ENCODE measurements at places on chromosomes 16 and 17. TPM values are rescaled to one million over a fixed set of nuclear protein-coding genes. Genes with fewer than 3 reads are reported as not detected.

ALDH3A1 gene
- not detected for total RNA-seq

TNK1 gene
- total RNA-seq: 1.2 TPM

EFCAB5 gene
- 0.59 TPM for total RNA-seq

RAB26 gene
- total RNA-seq: 3.0 TPM

NEUROD2 gene
- not detected for total RNA-seq

ECI1 gene
- total RNA-seq: 22.4 TPM

CX3CL1 gene
- under 0.01 TPM for total RNA-seq

GP1BA gene
- total RNA-seq: not detected

CIITA gene
- not detected for total RNA-seq

ITGAL gene
- 0.89 TPM for total RNA-seq

CHST4 gene
- total RNA-seq: not detected

OR3A1 gene
- total RNA-seq: not detected

GGA3 gene
- total RNA-seq: 9.8 TPM

TSPAN10 gene
- 2.1 TPM for total RNA-seq

ADAD2 gene
- total RNA-seq: not detected

SYCE1L gene
- total RNA-seq: not detected

KRT24 gene
- total RNA-seq: not detected
